SW480 (cell line): ENCODE measurements at places on chromosomes 4 and X.

DNA sequence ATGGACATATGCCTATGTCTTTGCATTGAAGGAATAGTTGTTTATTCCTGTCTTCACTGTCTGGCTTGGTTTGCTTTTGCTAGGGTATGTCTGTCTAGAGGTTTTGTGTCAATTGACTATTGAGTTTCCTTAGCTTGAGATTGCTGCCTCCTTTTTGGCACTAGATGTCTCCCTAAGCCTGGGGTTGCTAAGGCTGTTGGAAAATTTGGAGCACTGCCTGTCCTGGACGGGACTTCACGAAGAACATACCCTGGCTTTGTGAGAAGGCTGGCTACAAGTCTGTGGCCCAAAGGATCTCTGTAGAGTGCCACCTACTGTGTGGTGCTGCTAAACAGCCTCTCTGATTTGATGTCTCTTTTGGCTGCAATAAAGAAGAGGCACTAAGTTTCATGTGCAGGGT, 183.8 kb upstream of the NUDT10 start:
- peak; percentile 20 for DNase-seq

DNA sequence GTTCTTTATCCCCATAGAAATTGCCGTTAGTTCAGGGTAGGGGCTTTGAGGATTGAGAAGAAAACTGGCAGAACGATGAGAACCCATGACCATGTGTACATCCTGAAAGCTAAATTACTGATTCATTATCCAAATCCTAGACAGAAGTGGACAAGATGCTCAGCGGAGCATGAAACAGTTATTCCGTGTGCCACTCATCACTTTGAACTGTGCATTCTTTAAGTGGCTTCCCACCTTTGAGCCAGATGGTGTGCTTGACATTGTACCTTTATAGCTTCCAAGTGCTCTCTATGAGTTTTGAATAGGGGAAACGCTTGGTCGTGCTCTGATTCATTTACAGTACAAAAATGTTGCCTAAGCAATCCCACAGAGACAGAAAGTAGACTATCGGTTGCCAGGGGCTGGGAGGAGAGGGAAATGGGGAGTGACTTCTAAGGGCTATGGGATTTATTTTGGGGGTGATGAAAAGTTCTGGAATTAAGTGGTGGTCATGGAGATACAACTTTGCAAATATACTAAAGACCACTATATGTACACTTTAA, 100.0 kb downstream of the DOCK11 start:
- no peak for DNase-seq

DNA sequence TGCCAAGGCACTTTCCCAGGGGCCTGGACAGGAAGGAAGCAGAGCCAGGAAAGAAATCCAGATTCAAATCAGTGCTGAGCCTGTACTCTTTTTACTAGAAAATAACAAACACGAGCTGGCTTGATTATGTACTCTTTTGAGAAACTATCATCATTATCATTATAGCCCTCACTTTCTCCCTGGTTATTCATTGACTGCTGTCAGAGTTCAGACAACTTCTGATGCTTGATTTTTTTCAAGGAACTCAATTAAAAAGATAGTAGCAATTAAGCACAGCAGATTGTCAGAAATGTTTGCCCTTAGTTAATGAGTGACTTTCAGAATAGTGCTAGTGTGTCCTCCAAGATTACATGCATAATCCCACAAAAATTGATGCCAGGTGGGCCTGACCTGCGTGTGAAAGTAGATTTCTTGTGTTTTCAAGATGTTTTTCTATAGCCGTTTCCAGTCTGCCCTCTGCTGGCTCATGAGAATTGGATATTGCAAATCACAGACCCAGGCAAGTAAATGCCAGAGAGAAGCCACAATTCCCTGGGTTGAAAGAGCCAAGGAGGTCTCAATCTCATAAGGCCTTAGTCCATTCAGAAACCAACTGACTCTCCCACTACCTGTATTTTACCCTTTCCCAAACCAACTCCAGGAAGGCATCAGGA, 14.3 kb upstream of the PNPLA4 start:
- peak; percentile 5 for DNase-seq

DNA sequence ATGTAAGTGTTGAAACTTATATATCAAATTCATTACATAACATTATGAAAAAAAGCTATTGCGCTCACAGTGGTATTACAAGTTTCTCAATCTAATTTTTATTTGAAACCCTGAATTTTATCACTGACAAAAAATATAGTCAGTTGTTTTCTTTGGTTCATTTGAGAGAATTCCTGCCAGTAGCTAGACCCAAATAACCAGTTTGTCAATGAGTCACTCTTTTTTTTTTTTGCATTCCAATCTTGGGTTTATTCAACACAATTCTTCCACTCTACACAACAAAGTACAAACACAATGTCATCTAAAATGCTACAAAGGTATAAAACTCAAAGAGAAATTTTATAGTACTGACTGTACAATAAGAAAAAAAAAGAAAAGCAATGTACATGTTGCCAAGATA, 13.1 kb downstream of the HPF1 start:
- no peak for DNase-seq

GRCh38 chr4:304969-305680, at the start of gene ZNF732:
Gene ZNF732 (minus strand): TSS chr4:305474. CDS start chr4:305310, 164 bp downstream.
- DNase-seq, result no peak

GRCh38 chr4:78776079-78776728, at the start of gene BMP2K:
Gene BMP2K (plus strand): TSS chr4:78776350. CDS start chr4:78776544, 194 bp downstream.
- DNase-seq, result peak; percentile 62

DNA sequence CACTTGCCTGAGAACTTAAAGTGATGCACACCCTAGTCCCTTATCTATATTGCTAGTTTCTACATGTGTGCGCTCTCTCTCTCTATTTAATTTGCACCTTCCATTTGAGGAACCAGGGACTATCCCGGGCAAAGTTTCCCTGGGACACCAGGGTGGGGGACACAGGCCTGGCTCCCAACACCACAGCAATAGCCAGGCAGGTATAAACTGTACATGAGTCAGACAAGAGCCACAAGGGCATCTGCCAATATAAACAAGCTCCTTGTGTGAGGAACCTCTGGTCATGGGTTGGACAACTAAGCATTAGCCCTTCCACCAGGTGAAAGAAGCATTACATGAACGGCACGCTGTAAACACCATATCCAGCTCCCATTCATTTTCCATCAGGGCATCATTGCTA, 455.5 kb downstream of the STIM2 start:
- no peak for DNase-seq

GRCh38 chr4:126441173-126442035, 1126.6 kb downstream of the FAT4 start:
- no peak for DNase-seq

DNA sequence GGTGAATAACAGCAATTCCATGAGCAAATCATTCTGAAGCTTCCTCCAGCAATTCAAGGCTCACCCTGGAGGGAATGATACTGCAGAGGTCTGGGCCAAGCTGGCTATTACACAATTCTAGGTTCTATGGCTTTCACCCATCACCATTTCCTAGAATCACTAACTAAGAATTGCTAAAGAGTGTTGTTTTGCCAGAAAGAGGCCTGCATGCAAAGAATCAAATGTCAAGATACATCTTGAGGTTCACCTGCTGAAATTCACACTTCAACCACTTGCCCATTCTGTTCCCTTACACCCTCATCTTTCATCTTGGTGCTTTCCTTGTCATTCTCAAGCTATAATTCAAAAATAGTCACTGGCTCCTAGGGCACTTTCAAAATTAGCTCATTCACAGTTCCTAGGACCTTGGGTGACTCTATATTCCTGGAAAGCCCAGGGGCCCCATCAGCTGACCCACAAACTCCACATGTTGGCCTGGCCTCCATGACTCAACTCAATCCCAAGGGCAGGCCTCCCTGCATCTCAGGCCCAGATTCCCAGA, 7.0 kb downstream of the APBB2 start:
- no peak for DNase-seq

GRCh38 chr4:2741626-2742025, 14.5 kb downstream of the TNIP2 start:
- DNase-seq, result no peak

DNA sequence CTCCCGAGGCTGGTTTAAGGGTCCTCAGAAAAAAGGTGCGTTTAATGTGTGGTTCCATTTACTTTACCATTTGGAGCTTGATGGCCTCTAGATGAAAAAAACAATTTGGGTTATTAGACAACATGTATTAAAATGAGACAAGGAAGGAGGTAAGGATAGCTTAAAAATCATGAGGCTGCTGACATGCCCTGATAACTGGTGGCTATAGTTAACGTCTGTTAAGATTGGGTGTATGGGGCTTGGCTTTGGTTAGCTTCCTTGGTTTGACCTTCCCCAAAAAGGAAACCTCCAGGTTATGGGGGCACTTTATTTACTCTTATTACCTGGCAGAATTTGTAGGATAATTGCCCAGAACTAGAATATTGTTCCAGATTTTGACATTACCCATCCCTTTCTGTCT, 51.5 kb downstream of the HMGB2 start:
- DNase-seq, result no peak

DNA sequence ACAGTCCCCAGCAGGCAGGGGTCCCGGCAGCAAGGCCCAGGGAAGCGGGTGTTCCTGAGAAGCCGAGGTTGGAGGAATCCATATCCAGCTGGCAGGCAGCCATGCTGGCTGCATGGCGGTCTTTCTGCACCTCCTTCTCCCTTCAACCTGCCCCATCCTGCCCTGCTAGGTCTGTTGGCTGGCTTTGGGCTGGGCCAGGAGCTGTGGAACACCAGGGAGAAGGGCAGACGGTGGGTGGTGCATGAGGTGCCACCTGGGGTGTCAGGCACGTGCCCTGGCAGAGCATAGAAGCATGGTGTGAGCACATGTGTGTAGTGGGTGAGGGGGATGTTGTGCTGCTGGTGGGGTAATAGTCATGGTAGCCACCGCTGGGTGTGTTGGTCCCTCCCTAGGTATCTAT, 150.1 kb downstream of the PJA1 start:
- no peak for DNase-seq

- no peak for DNase-seq
These were observed 54.1 kb upstream of the IBSP start for GRCh38 chr4:87745064-87745807.

DNA sequence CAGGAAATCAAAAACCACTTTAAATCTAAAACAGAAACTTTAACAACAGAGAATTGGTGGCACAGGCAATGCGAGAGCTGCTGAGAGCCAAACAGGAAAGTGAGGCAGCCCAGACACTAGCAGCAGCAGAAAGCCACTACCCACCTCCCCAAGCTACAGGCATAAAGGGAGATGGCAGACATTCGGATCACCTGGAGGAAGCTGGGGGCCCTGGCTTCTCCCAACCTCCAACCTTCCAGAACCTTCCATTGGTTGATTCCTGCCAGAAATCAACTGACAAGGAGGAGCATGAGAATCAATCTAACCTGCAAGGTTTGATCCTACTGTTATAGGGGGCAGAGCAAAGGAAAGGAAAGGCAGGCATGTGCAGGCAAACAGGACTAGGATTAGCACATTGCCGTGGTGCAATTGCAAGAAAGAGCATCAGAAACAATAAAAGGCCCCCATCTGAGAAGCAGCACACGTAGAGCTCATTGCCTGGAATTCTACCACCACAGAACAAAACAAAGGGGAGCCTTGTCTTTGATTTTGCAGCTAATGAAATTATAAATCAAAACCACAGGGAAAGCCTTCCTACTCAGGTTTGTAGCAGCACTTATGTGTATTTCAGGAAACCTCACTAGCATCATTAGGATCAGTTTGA, 427.3 kb upstream of the RASGEF1B start:
- DNase-seq, result peak; percentile 57

GRCh38 chrX:23628131-23628530, 39.2 kb upstream of the PRDX4 start:
- no peak for DNase-seq

- no peak for DNase-seq
These were observed 225.9 kb upstream of the PITX2 start for GRCh38 chr4:110848787-110849186.

DNA sequence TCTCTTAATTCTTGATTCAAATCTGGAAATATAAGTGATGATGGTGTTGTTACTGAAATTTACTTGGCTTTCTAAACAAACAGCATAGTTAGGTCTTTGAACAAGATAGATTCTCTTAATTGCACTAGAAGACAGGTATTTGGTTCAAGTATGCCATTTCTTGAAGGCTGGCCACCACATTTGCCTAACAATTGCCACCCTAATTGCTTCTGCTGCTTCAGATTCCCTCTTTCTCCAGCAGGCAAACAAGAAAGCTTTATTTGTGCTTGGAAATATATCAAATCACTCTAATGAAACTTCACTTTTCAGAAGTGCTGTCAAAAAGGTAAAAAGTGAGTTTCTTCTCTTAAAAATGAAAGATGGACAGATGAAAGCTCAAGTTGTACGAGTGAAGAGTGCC, 418.6 kb downstream of the INPP4B start:
- no peak for DNase-seq

DNA sequence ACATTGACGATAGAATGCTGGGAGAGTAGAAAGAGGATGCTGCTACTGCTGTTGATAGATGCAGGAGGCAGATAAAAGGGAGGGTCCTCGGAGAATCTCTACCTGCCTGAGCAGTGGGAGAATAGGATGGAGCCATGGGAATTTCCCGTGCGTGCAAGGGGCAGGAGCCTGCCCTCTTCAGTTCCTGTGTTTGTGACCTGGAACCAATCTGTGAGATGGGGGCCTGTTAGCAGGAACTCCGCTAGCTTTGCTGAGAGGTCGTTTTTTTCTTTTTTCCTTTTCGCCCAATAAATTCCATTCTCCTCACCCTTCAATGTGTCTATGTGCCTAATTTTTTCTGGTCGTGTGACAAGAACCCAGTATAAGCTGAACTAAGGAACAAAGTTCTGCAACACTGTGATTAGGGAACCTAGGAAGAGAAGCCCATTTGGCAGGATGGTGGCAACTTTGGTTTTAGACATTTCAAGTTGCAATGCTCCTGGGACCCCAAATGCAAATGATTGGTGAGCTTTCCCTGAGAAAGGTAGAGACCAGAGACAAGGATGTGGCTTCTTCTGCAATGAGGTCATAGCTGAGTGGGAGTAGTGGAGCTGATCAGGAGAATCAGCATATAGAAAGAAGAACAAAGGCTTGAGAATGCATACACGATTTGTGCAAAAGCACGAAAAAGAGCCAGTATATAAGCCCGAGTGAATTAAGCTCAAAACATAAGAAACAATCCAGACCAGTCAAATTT, 23.9 kb downstream of the SLC39A8 start:
- DNase-seq, result no peak

GRCh38 chrX:26889574-26889973, 573.6 kb downstream of the PPP4R3C start:
- no peak for DNase-seq

DNA sequence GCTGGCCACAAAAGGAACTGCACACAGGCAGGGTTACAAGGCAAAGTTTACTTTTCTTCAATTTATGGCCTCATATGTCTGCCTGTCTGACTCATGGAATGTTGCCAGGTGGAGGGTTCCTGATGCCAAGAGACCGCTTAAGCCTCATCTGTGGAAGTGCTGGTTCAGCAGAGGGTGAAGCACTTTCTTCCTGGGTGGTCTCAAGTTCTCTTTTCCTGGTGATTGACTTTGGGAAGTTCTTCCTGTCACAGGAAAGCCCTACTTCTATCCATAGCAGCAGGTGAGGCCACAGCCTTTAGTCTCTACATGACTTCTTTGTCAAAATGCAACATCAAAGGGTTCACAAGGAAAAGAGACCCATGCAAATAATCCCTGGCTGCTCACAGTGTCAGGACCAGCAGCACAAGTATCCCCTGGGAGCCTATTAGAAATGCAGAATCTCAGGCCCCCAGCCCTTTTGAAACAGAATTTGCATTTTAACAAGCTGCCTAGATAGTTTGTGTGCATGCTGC, 81.4 kb upstream of the IGFBP7 start:
- no peak for DNase-seq
